ENCODE measurements at places on chromosomes 16 and 17. TPM values are rescaled to one million over a fixed set of nuclear protein-coding genes. Genes with fewer than 3 reads are reported as not detected.

GRCh38 chr16:27285676-27286196, 17.2 kb upstream of the NSMCE1 start:
- no peak for DNase-seq

Gene MT4
- not detected for polyA plus RNA-seq

DNA sequence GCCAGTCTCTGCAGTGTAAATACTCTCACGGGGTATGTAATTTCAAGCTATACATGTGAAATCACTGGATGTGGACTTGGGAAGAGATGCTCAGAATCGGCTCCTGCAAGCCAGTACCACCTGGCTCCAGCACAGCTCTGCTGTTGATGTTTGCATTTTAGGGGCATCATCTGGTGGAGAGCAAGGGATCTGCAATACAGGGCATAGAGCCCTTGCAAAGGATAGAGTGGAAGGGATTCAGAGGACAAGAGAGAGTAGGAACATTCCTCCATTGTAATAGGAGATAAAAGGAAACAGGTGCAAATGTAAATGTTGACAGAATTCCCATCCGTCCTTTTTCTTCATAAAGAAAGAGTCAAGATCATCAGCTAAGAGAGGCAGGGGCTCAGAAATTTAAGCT, 184.1 kb downstream of the PMP22 start:
- no peak for DNase-seq

DNA sequence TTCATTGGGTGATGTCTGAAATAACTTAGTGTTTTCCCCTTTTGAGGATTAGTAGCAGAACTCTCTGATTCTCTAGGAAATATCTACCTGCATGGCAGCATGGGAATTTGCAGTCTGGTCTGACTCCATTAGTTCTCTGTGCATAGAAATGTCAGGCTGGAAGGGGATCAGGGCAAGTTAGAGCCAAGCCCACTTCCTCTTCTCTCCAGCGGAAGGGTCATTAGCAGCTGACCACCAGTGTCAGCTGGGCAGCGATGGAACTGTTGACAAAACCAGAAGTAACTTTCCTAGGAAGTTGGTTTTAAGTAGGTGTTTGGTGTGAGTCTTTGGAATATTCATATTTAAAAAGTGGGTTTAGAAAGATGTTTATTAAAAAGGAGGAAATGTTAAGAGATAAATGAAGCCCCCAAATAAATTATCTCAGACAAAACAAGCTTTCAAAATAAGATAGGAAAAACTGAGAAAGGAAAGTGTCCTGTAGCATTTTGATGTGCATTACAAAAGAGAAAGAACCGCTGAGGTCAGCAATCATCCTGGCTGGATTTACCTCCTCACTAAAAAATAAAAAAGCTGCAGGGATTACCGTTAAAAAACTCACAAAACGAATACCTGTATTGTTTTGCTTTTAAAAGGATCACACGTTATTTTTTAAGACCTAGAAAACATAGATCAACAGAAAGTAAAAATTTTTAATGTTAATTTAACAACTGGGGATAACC, 32.4 kb upstream of the MMD start:
- no peak for DNase-seq

DNA sequence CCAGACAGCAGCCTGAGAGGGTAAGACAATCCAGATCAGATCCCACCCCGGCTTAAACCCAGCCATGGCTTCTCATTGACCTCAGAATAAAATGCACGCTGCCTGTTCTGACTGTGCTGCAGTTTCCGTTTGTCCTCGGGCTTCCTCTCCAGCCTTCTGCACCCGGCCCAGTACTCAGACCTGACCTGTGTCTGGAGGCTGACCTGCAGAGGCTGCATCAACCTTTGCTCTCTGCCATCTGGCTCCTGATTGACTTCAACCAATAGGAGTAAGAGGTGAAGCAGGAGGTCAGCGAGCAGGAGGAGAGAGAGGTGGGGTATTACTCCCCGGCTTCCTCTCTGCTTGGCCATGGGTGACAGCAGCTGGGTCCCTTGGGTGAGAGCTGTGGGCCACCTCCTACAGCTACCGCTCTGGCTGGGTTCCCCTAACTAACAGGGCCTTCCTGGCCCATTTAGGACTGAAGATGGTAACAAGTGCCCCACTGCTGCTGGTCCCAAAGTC, 46.7 kb downstream of the C16orf82 start:
- DNase-seq, result no peak

Gene WFIKKN2
- 1.3 TPM for polyA plus RNA-seq

All from left renal pelvis (tissue), 4 donors.